ENCODE measurements at places on chromosomes 5 and 9.

DNA sequence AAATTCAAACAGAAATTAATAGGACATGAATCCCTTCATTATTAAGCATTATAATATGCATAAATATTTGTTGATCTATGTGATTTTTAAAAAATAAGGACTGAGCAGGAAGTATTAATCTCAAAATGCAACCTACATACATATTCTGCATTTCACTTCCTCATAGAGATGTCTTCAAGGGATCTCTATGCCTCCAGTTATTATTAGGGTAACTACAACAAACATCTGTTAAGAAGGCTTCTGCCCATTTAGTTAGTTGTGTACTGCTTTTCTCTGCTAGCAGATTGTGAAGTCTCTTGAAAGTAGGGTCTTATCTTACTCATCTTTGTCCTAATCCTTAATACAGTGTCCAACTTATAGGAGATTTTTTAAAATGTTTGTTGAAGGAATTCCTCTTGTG lies 414.1 kb downstream of the ACTL7B start:
- peak; percentile 21 for DNase-seq

DNA sequence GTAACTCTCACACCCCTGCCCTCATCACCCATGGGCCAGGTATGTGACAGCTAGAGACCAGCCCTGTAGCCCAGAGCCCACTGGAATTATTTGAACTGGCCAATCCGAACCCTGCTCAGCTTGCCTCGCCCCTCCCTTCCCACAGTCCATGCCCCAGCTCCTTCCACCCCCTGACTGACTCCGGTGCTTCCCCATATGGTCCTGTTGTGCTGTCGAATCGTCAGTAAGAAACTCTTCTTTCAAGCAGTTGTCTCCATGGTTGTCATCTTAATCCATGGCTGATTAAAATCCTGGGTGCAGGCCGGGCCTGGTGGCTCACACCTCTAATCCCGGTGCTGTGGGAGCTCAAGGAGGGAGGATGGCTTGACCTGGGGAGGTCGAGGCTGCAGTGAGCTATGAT lies 118.5 kb downstream of the COL23A1 start:
- DNase-seq = no peak

DNA sequence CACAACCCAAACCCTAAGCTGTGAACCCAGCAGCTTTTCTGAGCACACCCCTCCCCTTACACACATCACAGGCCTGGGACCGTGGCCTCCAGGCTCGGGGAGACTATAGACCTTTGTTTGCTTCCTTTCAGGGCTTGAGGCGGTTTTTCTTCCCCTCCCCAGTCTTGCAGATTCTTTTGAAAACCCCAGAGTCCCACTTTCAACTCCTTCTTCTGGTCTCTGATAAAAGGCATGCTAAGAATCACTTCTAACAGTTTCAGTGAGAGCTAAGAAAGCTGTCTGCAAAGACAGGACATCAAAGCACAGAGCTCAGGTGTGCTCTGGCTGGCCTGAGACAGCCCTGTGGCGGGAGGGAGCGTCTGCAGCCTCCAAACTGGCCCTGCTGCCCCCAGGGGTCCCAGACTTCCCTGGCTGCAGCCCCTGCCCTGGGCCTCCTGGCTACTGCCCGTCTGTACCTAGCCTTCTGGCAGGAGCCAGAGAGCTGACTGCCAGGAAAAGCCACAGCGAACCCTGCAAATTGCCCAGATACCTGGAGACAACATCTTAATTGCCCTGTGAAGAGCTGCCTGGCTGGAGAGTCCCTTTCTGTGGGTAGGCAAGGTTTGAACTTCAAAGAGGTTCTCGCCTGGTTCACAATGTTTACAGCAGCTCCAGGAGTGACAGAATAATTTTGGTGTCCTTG lies 138.9 kb downstream of the GADD45G start:
- DNase-seq = no peak

DNA sequence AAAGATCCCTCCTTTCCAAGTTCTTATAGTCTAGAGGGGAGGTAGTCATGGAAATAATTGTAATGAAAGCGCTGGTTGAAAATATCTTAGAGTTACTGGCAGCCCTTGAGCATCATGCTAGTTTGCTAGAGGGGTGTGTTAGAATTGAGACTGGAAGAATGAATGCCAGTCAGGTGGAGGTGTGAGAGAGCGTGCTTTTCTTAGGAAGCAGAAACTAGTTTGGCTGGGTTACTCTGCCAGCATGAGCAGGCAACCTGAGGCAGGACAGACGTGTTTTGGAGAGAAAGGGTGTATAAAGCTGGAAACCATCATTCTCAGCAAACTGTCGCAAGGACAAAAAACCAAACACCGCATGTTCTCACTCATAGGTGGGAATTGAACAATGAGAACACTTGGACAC lies 43.6 kb upstream of the DHFR start:
- DNase-seq = no peak

GRCh38 chr9:103364753-103365152 lies 369.6 kb downstream of the CYLC2 start:
- DNase-seq = no peak

GRCh38 chr5:9698841-9699240 lies 68.7 kb upstream of the TAS2R1 start:
- DNase-seq = no peak

DNA sequence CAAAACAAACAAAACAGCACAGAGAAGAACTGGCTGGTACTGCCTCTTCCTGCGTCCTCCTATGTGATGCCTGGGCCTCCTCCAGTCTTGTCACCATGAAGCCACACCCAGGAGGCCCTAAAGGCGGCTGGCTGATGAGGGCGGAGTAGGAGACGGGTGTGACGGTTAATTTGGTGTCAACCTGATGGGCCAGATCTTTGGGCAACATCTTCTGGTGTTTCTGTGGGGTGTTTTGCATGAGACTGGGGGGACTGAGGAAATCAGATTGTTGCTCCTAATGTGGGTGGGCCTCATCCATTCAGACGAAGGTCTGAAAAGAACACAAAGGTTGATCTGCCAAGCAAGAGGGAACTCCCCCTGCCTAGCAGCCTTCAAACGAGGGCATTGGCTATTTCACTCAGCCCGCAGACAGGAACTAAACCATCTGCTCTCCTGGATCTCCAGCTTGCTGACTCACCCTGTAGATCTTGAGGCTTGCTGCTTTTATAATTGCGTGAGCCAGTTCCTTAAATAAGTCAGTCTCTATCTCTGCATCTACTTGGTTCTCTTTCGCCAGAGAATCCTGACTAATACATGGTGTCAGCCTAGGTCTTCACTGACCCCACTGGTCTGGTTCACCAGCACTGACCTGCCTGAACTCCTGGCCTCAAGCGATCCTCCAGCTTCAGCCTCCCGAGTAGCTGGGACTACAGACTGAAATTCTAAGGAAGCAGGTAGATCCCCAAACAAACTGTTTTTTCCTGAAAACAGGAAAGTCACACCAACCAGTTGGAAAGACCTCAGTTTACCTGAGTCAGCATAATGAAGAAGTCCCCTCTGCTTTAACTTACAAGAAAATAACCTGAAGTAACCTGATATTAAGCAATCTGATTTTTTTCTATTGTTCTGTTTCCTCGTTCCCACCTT lies 12.8 kb upstream of the ZFP62 start:
- no peak for DNase-seq
